ENCODE measurements at places on chromosomes 16 and 17.

GRCh38 chr16:48435906-48436305 is 50.7 kb upstream of the SIAH1 start:
- DNase-seq: no peak

- DNase-seq: no peak
Measured at GRCh38 chr17:77011173-77012011, 129.4 kb upstream of the SEC14L1 start.

- DNase-seq: no peak
Measured at GRCh38 chr17:36505171-36505570, 18.7 kb downstream of the ZNHIT3 start.

GRCh38 chr17:61908292-61909037 is 19.3 kb downstream of the INTS2 start:
- DNase-seq: no peak

GRCh38 chr16:76946879-76947278 is 244.1 kb upstream of the MON1B start:
- DNase-seq: no peak

GRCh38 chr16:80208743-80209142 is 332.1 kb upstream of the DYNLRB2 start:
- DNase-seq: no peak

DNA sequence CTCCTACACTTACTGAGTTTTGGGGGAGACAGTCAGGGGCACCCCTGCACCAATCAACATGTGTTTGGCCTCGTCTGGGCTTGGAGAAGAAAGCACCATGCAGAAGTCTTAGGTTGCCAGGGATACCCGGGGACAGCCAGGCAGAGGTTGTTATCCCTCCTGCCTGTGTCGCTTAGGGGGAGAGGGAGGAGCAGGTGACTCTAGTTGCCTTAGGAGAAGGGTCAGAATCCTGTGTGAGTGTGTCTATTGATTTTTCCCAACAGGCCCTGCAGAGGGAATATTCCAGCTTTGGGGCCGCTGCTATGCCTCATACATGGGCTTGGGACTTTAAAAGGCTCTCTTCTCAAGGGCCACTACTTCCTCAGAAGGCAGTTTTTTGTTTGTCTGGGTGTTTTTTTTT is 89.1 kb downstream of the RGS9 start:
- no peak for DNase-seq
